AG04450 (cell line): ENCODE measurements at places on chromosomes 5 and 9.

DNA sequence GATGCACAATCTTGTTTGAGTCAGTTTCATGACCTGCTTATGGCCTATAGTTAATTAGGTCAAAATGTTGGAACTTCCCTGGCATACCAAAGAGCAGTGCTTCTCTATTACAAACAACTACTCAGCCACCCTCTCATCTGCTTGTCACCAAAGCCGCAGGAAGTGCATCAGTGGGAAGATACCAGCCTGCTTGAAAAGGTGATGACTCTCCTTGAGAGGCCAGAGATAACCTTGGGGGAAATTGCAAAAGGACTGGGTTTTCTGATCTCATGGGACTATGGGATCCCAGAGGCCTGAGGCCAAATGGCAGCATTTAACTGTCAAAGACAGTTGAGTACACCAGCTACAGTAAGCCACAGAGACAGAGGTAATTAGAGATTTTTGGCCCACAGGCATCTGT lies 69.9 kb downstream of the C9orf57 start:
- no peak for DNase-seq

DNA sequence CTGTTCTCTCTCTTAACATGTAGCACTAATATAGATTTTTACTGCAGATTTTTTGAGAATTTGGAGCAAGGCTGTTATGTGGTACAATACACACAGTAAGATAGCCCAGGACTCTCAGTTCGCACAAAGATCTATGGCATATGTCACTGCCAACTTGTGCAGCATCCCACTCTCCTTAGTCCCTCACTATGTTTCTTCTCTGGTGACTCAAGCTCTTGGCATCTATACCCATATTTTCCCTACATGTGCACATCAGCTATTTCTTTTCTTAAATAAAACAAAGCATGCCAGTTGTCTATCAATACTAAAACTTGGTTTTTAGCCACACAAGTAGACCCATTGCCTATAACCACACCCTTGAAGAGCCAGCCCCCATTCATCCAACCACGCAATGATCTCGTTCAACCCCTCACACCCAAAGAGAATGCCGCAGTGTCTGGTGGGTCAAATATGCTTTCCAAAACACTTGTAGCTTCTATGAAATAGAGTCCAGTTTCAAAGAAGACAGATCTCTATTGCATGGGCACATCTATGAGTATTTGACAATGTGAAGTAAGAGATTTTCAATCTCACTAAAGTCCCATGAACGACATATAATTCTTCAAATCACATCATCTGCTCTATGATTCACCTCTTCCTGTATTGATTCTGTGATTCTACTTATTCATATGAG lies 18.2 kb upstream of the IL7R start:
- DNase-seq: no peak

DNA sequence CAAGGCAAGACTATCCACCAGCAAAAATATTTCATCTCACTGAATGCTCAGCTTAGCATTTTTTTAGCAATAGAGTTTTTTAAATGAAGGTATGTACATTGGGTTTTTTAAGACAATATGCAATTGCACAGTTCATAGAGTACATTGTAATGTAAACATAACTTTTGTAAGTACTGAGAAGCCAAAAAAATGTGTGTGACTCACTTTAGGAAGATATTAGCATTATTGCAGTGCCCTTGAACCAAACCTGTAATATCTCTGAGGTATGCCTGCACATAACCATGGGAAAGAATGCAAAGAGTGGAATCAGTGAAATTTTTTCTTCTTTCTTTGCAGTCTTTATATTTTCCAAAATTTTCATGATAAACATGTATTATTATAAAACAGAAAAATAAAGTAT lies 1533.3 kb upstream of the WWC1 start:
- no peak for DNase-seq

DNA sequence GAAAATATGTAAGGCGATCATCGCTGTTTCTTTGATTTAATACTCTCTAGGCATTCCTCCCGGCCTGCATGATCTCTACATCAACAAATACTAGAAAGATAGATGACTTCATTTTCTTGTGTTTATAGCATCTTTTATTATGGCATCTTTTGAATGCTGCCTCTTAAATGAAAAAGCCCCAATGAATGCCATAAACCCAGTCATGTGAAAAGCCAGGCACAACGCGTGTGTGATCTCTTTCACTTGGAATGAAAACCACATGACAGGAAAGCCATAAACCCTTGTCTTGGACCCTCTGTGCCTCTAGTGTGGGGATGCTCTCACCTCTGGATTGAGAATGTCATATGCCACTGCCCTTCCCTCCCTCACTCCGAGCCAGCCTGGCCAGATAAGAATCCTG lies 476.2 kb downstream of the SEMA5A start:
- DNase-seq: peak; percentile 71

DNA sequence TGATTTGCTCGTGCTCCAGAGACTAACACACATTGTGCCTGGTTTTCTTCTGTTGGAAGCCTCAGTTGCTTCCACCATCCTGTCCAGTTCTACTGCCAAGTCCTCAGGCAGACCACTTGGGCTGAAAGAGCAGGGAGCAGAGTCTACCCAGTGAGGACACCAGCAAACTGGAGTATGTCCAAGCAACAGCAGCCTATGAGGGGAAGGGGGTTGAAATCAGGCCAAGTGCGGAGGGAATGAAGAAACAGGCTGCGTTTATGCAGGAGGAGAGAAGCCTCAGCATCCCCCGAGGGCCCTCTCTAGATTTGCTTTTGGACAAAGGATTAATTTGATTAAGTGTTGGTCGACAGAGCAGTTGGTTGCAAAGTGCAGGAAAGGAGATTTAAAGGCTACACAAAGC lies 14.5 kb downstream of the DOCK2 start:
- no peak for DNase-seq

GRCh38 chr9:134371731-134372130 lies 45.5 kb downstream of the RXRA start:
- DNase-seq: no peak

- no peak for DNase-seq
Observed at GRCh38 chr5:8058616-8059190, 189.8 kb downstream of the MTRR start.

GRCh38 chr5:80139466-80139972 lies 104.4 kb downstream of the THBS4 start:
- DNase-seq: no peak

- DNase-seq: no peak
Observed at GRCh38 chr5:4197151-4197550, 601.5 kb downstream of the IRX1 start.

GRCh38 chr9:128275198-128276007 lies at the start of gene GOLGA2:
Gene GOLGA2 (minus strand): TSS chr9:128276007. CDS start chr9:128275976, 31 bp downstream.
- DNase-seq: no peak

DNA sequence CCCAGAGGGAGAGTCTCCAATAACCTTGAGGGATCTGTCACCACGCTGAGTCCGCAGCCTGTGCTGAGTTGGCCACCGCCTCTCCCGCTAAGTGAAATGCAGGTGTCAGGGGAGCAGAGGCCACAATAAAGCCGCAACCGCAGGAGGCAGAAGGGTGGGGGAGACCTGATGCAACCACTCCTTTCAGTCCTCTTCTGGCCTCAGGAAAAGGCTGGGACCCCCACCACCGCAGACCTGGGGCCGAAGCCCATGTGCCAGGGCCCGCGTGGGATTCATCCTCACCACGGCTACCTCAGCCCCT lies 576 bp downstream of the MAP1B start:
- DNase-seq: no peak

GRCh38 chr5:68848091-68848490 lies 245.7 kb upstream of the SLC30A5 start:
- DNase-seq: no peak

- no peak for DNase-seq
Observed at GRCh38 chr5:25339541-25339940, 694.8 kb upstream of the CDH10 start.

GRCh38 chr5:27020973-27021372 lies 17.4 kb downstream of the CDH9 start:
- no peak for DNase-seq

DNA sequence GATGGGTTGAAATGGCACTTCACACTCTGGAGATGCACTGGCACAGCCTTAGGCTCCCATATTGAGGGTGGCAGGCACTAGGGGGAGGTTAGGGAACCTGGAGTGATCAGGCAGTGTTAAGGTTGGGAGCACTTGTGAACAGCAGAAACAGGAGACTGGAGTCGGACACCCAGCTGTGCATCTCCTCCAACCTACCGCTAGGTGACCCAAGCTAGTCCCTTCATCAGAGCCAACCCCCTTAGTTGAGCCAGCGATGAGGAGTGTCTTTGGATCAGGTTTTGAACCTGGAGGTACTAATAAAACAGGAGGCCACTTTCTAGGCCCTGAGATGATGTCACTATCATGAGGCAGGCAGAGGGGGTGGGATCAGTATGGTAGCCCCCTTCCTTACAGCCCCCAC lies 1.7 kb downstream of the ACTL7B start:
- DNase-seq: no peak

GRCh38 chr5:111236995-111237394 lies 12.8 kb downstream of the CAMK4 start:
- DNase-seq: no peak

DNA sequence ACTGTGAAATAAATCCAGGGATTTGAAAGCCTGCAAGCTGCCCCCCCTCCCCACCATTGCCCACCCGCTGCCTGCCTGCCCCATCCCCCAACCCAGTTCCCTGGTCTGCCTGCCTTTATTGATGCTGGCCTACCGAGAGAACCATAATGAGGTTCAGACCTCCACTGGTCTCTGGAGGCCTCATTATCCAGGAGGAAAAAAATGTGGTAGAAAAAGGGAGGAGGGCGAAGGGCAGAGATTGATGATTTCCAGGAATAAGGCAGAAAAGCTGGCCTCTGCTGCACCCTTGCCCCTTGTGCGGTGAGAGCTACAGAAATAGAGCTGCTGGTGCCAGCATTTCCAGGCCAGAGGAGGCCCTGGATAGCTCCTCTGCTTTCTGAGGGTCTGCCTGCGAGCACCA lies 216.1 kb downstream of the PAPPA start:
- DNase-seq: no peak

- DNase-seq: no peak
Observed at GRCh38 chr5:139371482-139372435, 11.3 kb downstream of the SLC23A1 start.

DNA sequence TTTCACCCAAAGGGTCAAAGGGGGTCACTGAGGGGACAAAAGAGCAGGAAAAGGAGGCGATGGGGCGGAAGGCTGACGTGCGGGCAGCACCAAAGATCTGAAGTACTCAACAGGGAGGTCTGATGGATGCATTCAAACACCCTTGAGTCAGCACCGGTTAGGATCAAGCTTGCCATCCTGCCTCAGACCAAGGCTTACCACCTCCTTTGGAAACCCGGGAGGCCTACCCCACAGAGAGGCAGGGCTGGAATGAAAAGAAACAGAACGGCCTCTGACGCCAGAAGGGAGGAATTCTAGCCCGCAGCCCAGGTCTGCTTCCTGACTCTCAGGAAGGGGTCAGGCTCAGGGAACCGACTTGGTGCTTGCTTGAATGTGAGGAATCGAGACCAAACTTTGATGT lies 125.6 kb downstream of the PAPPA start:
- no peak for DNase-seq

GRCh38 chr9:25709941-25710340 lies 31.7 kb upstream of the TUSC1 start:
- no peak for DNase-seq
